Progenitor cell of endocrine pancreas (in vitro differentiated cells): ENCODE measurements at places on chromosomes 3 and 15. TPM values are rescaled to one million over a fixed set of nuclear protein-coding genes. Genes with fewer than 3 reads are reported as not detected.

MB21D2 gene
- total RNA-seq, result 12.5 and 13.4 TPM in 2 replicates

NPAP1 gene
- total RNA-seq, result 0.65 and 0.67 TPM in 2 replicates

DNA sequence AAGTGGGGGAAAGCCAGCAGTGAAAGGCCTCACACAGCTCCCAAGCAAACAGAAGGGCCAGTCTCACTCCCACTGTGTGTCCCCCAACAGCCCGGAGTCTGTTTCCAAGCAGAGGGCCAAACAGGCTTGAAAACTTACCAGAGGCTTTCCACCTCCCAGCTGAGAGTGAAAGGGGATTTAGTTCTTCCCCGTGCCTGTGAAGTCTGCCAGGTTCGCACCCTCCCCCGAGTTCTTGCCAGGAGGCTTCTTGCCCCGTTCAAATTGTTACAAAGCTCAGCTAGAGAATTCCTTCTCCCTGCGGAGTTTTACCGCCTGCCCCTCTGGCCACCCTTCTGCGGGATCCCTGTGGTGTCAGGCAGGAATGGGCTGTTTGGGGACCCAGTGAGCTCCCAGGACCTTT lies 68.0 kb upstream of the WNT7A start:
- no peak for DNase-seq
- no peaks in the 10 kb centered on the region for H3K27me3 ChIP-seq
- peak overlapping the region; percentile 93 for H3K27ac ChIP-seq
- H3K4me3 ChIP-seq, result no peak overlapping the region
- peaks cover 29% of the 10 kb centered on the region for H3K4me1 ChIP-seq

DNA sequence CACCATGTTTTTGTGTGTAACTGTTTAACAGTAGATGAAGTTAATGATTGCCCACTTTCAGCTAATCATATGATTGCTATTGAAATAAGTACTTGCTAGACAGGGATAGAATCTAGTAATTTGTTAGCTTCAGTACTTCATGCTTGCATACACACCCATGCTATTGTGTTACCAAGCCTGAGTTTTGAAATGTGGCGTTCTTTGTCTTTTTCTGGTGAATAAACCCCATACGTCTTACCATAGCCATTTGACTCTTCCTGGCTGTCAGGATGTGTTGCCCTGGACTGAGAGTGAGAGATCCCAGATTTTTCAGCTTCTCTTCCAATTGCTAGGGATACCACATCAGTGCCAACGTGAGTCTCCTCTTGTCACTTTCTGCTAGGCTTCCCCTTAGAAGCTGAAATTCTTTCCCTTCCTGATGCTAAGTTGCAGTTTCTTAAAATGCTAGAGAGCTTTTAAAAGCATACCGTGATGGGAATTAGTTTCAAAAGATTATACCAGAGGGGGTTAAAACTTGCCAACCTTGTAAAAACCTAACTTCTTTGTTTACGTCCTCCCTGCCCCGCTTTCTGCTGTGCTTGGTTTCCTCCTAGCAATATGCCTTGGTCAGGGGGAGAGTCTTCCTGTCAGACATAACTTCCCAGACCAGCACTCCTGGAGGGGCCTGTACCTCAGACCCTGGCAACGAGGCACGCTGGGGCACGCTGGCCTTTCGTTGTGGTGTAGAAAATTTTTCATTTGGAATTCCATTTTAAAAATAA lies 62.9 kb upstream of the ULK4 start:
- H3K4me1 ChIP-seq, result peaks cover 32% of the 10 kb centered on the region
- peak overlapping the region; percentile 80 for H3K27ac ChIP-seq
- H3K27me3 ChIP-seq, result no peaks in the 10 kb centered on the region
- no peak overlapping the region for H3K4me3 ChIP-seq
- no peak for DNase-seq

- no peak for DNase-seq
- H3K27ac ChIP-seq, result no peak overlapping the region
- H3K4me1 ChIP-seq, result peaks cover 12% of the 10 kb centered on the region
- H3K36me3 ChIP-seq, result no peaks in the 10 kb centered on the region
- no peaks in the 10 kb centered on the region for H3K27me3 ChIP-seq
- H3K4me3 ChIP-seq, result no peak overlapping the region
These were observed 219.2 kb upstream of the SGO1 start for GRCh38 chr3:20405231-20405630.

DNA sequence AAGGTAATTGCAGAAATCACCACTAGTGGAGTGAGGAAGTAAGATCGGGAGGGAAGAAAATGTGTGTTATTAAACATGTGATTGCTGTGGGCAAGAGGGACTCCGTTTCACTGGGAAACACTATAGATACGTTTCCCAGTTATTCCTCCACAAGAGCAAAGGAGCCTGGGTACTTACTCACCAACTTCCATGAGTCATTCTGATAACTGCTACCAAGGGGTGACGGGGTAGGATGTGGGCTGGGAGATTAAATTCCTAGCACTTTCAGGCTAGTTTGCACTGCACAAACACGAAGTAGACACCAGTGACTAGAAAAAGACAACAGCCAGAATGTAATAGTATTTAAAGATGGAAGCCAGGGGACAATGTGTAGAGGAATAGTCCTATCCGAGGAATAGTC lies 812.9 kb upstream of the CFAP20DC start:
- H3K4me3 ChIP-seq, result no peak overlapping the region
- H3K27me3 ChIP-seq, result no peaks in the 10 kb centered on the region
- DNase-seq, result no peak
- H3K27ac ChIP-seq, result no peak overlapping the region

- H3K4me3 ChIP-seq, result no peak overlapping the region
- peaks cover 2% of the 10 kb centered on the region for H3K27me3 ChIP-seq
- no peaks in the 10 kb centered on the region for H3K36me3 ChIP-seq
These were observed 79.0 kb upstream of the SELENOK start for GRCh38 chr3:53970661-53971060.

- no peak overlapping the region for H3K27ac ChIP-seq
- no peaks in the 10 kb centered on the region for H3K36me3 ChIP-seq
- no peak overlapping the region for H3K4me3 ChIP-seq
- DNase-seq, result no peak
These were observed 172.2 kb downstream of the SSR3 start for GRCh38 chr3:156382458-156383346.

DNA sequence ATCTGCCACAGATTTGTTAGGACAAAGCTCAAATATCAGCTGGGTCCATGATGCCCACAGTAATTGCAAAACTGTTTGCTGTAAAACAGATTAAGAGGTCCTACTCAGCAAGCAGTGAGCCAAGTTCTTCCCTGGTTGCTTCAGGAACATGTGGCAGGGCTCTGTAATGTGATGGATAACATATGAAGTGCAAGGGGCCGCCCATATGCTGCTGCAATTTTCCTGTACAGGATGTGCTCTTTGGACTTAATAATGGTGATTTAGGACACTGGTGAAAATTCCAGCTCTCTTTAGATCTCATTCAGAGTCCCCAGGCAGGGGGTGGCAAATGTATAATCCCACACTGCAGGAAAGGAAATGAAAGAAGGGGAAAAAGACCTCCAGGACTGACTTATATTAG lies 289.4 kb downstream of the LSAMP start:
- DNase-seq, result no peak
- no peak overlapping the region for H3K27ac ChIP-seq
- peaks cover 2% of the 10 kb centered on the region for H3K27me3 ChIP-seq
- peaks cover 9% of the 10 kb centered on the region for H3K4me1 ChIP-seq

- H3K27ac ChIP-seq, result peak overlapping the region; percentile 96
- no peaks in the 10 kb centered on the region for H3K27me3 ChIP-seq
- peak overlapping the region; percentile 67 for H3K4me3 ChIP-seq
- DNase-seq, result peak; percentile 84
These were observed 9.9 kb downstream of the AMOTL2 start for GRCh38 chr3:134364061-134364935.

DNA sequence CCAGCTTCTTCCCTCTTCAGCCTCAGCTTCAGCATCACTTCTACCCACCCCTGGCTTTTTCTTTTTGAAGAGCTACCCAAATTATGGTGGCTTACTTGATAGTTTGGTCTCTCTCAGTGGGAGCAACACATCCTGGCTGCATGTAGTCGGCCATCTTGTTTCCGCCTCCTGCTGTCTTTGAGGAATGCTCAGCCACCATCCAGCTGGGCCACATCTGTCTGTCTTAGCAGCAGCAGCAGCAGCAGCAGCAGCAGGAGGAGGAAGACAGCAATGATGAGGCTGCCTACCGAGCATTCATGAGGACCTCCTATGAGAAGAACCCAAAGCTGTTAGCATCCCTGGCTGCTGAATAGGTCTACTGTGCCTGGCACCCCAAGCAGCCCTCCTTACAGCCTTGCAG lies 19.7 kb downstream of the IL16 start:
- H3K4me3 ChIP-seq, result no peak overlapping the region
- no peak overlapping the region for H3K27ac ChIP-seq
- H3K36me3 ChIP-seq, result no peaks in the 10 kb centered on the region

- H3K4me3 ChIP-seq, result no peak overlapping the region
- peaks cover 3% of the 10 kb centered on the region for H3K36me3 ChIP-seq
- H3K4me1 ChIP-seq, result no peaks in the 10 kb centered on the region
- DNase-seq, result no peak
- H3K27ac ChIP-seq, result no peak overlapping the region
These were observed 382.9 kb downstream of the OTOL1 start for GRCh38 chr3:161879470-161879869.

- no peak for DNase-seq
- H3K27me3 ChIP-seq, result no peaks in the 10 kb centered on the region
- peaks cover 20% of the 10 kb centered on the region for H3K36me3 ChIP-seq
These were observed 13.9 kb upstream of the PRICKLE2 start for GRCh38 chr3:64238971-64239667.

GRCh38 chr15:68203956-68204355 lies 1.2 kb downstream of the CALML4 start:
- peaks cover 21% of the 10 kb centered on the region for H3K4me1 ChIP-seq
- H3K4me3 ChIP-seq, result no peak overlapping the region
- no peaks in the 10 kb centered on the region for H3K36me3 ChIP-seq
- no peak for DNase-seq
- no peak overlapping the region for H3K27ac ChIP-seq
- no peaks in the 10 kb centered on the region for H3K27me3 ChIP-seq

- DNase-seq, result no peak
- H3K27ac ChIP-seq, result no peak overlapping the region
- no peaks in the 10 kb centered on the region for H3K4me1 ChIP-seq
- no peak overlapping the region for H3K4me3 ChIP-seq
- no peaks in the 10 kb centered on the region for H3K36me3 ChIP-seq
These were observed 390.4 kb upstream of the PROK2 start for GRCh38 chr3:72175296-72175858.

- no peaks in the 10 kb centered on the region for H3K27me3 ChIP-seq
- no peaks in the 10 kb centered on the region for H3K36me3 ChIP-seq
- no peaks in the 10 kb centered on the region for H3K4me1 ChIP-seq
- no peak overlapping the region for H3K27ac ChIP-seq
These were observed 34.4 kb downstream of the FSIP1 start for GRCh38 chr15:39748276-39748675.
